ENCODE measurements at places on chromosomes 6 and 20. TPM values are rescaled to one million over a fixed set of nuclear protein-coding genes. Genes with fewer than 3 reads are reported as not detected.

The SLC32A1 gene
- polyA plus RNA-seq: 1.8 TPM

The SMPDL3A gene
- polyA plus RNA-seq: 13.4 TPM

The PLN gene
- polyA plus RNA-seq: 6.4 TPM

The ADGRB3 gene
- polyA plus RNA-seq: 4.6 TPM

The SOBP gene
- polyA plus RNA-seq: 14.3 TPM

Measured in left renal cortex interstitium (tissue), 4 donors.